ENCODE measurements at places on chromosomes 13 and 19. TPM values are rescaled to one million over a fixed set of nuclear protein-coding genes. Genes with fewer than 3 reads are reported as not detected.

DNA sequence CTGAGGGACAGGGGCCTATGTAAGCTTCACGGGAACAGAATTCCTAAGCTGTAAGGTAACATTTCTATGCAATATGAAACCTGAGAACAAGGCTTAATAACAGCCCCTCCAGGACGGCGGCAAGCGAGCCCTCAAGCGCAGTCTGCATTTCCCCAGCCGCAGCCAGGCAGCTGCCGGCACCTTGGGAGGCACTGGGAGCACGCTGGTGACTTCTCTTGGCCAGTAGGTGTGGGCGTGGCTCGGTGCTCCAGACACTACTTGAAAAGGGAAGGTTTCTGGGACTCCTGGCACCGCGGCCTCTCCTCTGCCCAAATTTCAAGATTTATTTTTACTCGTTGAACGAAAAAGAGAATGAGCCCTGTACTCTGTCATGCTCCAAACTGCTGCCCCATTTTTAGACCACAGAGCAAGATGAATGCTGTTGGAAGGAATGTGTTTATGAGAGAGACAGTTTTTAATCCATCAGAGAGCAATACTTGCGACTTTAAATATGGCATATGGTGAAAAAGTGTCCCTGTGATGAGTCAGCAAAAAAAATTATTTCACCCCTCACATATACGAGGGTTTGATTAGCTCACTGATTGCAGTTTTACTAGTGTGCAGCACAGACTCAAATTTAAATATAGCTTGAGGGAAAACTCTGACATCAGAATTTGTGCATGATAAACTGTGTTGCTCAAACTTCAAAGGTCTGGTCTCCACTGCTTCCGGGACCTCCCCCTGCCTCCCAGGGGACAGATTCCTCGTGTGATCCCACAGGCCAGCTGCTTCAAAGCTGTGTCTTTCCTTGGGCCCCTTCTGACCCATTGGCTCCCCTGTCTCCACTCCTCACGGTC is 81.2 kb downstream of the COL4A2 start:
- peak overlapping the region; percentile 69 for H3K27ac ChIP-seq
- peaks cover 19% of the 10 kb centered on the region for H3K4me1 ChIP-seq
- H3K4me3 ChIP-seq, result peak overlapping the region; percentile 50
- no peaks in the 10 kb centered on the region for H3K27me3 ChIP-seq

GRCh38 chr19:5850743-5851293 is 431 bp downstream of the FUT3 start:
- no peak for DNase-seq
- no peak overlapping the region for H3K4me3 ChIP-seq
- H3K27me3 ChIP-seq, result peaks cover 8% of the 10 kb centered on the region
- no peak overlapping the region for H3K27ac ChIP-seq
- no peaks in the 10 kb centered on the region for H3K4me1 ChIP-seq

DNA sequence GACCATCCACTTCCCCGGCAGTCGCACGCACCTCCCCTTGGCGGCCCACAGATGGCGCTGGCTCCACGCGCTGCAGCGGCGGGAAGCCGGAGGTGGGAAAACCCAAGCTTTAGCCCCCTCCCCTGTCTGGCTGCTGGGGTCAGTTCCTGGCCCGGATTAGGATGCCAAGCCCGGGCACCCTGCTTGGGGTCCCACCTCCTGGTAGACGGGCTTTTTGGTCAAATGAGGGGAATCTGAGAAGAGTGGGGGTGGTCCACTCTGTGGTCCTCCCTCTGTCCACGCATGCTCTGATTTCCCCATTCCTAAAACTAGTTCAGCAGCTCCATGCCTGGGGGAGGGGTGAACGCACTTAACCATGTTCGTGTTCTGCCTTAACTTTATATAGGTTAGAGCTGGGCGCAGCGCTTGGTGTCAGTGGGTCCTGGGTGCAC is 8.1 kb upstream of the ADGRE2 start:
- no peak for DNase-seq
- H3K4me3 ChIP-seq, result no peak overlapping the region
- H3K36me3 ChIP-seq, result no peaks in the 10 kb centered on the region
- no peaks in the 10 kb centered on the region for H3K4me1 ChIP-seq

GRCh38 chr19:18135712-18136584 is 17.0 kb upstream of the PIK3R2 start:
- no peak for DNase-seq
- H3K27ac ChIP-seq, result no peak overlapping the region
- H3K36me3 ChIP-seq, result peaks cover 20% of the 10 kb centered on the region
- H3K27me3 ChIP-seq, result no peaks in the 10 kb centered on the region

DNA sequence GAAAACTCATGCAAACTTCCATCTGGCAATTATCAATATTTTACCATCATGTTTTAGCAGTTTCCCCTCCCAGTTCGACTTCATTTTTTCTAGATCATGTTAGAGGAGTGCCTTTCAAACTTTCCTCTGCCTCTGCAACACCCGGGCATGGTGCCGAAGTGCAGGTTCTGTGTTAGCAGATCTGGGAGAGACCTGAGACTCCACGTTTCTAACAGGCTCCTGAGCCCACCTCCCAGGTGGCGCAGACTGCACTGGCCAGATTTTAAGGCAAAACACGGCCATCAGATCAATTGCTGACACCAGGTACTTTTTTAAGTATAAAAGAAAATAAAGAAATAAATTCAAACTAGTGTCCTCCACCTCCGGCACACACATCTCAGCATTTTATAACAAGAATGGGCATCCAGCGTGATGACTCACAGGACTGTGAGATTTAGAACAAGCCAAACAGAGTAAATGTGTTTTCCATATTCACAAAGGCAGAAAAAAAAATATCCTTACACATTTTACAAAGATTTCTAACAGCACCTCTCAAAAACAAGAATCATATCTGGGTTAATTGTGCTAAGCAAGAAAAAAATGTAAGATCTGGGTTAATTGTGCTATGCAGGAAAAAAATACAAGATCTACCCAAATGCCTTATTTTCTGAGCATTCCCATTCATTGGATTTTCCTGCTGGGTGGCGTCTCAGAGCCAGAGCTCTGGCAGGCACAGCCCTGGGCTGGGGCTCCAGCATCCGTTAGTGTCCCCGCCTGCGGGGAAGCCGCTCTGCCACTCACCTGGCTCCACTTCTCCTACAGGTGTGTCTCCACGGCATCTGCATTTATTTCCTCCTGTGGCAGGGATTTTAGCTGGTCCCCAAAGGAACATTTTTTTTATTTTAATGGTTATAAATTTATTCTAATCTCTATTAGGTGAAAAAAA is 127.9 kb upstream of the SOX1 start:
- no peak overlapping the region for H3K4me3 ChIP-seq
- DNase-seq, result no peak
- H3K4me1 ChIP-seq, result no peaks in the 10 kb centered on the region
- no peaks in the 10 kb centered on the region for H3K36me3 ChIP-seq
- H3K27me3 ChIP-seq, result no peaks in the 10 kb centered on the region

DNA sequence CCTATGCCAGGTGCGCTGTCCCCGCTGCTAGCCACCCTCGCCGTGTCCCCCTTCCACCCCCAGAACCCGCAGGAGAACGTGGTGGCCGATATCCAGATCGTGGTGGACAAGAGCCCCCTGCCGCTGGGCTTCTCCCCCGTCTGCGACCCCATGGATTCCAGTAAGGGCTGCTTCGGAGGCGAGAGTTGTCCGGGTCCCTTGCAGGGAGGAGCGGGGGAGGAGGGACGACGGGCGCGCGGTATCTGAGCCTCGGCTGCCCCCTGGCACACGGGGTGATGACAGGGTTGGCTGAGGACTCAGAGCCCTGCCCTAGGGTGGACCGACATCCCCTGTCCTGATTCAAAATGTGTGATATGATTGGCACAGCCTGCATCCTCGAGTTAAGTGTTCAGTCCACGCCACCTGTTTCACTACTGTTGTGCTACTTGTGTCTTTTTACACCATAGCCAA is 653 bp downstream of the MVB12A start:
- H3K27me3 ChIP-seq, result peaks cover 18% of the 10 kb centered on the region
- no peaks in the 10 kb centered on the region for H3K36me3 ChIP-seq
- H3K4me1 ChIP-seq, result peaks cover 5% of the 10 kb centered on the region
- H3K27ac ChIP-seq, result peak overlapping the region; percentile 67

DNA sequence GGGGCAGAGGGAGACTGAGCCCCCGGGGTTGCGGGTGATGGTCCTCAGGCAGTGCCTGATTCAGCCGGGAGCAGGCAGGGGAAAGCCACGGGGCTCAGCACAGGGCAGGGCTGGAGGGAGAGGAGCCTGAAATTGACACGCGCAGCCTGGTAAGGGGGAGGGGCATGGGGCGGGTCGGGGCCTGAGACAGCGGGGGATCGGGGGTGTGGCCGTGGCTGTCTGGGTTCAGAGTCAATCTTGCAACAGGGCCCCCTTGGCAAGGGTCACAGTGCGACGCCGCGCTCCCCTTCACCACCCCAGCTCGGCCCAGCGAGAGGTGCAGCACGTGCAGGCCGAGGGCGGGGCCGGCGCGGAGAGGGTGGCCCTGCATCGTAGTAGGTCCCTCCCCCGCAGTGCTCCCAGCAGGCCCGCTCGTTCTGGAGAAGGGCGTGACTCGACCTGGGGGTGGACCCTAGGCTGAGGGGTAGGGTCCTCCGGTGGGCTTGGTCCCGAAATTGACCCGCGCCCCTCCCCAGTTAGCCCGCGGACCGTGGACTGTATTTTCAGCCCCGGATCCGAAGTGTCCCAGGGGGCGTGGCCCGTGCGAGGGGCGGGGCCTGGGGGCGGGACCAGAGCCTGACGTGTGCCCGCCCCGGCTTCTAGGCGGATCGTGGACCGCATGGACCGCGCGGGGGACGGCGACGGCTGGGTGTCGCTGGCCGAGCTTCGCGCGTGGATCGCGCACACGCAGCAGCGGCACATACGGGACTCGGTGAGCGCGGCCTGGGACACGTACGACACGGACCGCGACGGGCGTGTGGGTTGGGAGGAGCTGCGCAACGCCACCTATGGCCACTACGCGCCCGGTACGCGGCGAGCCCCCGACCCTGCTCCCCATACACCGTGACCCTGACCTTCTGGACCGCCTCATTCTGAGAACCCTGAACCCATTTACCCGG is 6.0 kb downstream of the RCN3 start:
- H3K4me1 ChIP-seq, result peaks cover 10% of the 10 kb centered on the region
- H3K27ac ChIP-seq, result peak overlapping the region; percentile 77
- H3K27me3 ChIP-seq, result no peaks in the 10 kb centered on the region
- no peaks in the 10 kb centered on the region for H3K36me3 ChIP-seq

DNA sequence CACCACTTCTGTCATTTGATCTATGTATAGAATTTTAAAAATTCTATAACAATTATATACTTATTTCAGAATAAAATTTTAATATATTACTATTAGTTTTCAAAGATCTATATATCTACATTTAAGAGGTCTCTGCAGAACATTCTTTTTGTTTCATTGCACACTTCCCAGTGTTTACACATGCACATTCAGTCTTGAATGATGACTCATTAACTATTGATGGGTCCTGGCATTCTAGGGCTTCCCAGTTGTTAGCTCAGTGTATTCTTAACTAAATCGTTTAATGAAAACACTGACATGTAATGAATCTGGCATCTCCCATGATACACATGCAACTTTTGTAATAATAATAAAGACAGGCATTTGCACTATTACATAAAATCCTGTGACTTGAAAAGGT is 324.6 kb downstream of the KLF12 start:
- no peaks in the 10 kb centered on the region for H3K4me1 ChIP-seq
- no peaks in the 10 kb centered on the region for H3K27me3 ChIP-seq
- H3K4me3 ChIP-seq, result no peak overlapping the region
- no peak overlapping the region for H3K27ac ChIP-seq
- no peaks in the 10 kb centered on the region for H3K36me3 ChIP-seq

DNA sequence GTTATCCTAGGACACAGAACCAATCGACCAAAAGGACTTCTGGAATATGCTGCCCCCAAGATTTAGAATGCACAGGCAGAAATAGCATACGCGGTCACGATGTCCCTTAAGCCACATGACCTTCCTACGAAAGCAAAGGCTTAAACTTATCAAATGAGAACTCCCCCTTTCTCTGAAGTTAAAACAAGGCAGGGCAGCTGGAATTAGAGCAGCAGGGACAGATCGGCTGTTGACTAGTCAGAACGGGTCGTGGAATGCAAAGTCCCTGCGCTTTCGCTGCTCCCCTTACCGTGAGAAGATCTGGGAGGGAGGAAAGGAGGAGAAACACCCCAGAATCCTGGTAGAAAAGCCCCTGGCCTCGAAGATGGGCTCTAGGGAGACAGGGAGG is 799 bp upstream of the USPL1 start:
- H3K36me3 ChIP-seq, result peaks cover 3% of the 10 kb centered on the region
- peak; percentile 79 for DNase-seq
- H3K27me3 ChIP-seq, result no peaks in the 10 kb centered on the region
- peak overlapping the region; percentile 98 for H3K27ac ChIP-seq

GRCh38 chr19:18731562-18732008 is 48.1 kb downstream of the CRTC1 start:
- no peak overlapping the region for H3K27ac ChIP-seq
- H3K4me1 ChIP-seq, result no peaks in the 10 kb centered on the region
- DNase-seq, result no peak
- no peaks in the 10 kb centered on the region for H3K36me3 ChIP-seq

GRCh38 chr13:70841240-70842061 is 733.2 kb upstream of the KLHL1 start:
- H3K4me1 ChIP-seq, result no peaks in the 10 kb centered on the region
- no peaks in the 10 kb centered on the region for H3K27me3 ChIP-seq
- no peak overlapping the region for H3K4me3 ChIP-seq

- H3K27me3 ChIP-seq, result no peaks in the 10 kb centered on the region
- no peaks in the 10 kb centered on the region for H3K36me3 ChIP-seq
- H3K27ac ChIP-seq, result no peak overlapping the region
Measured at GRCh38 chr13:99601535-99601934, 100.3 kb downstream of the TM9SF2 start.

DNA sequence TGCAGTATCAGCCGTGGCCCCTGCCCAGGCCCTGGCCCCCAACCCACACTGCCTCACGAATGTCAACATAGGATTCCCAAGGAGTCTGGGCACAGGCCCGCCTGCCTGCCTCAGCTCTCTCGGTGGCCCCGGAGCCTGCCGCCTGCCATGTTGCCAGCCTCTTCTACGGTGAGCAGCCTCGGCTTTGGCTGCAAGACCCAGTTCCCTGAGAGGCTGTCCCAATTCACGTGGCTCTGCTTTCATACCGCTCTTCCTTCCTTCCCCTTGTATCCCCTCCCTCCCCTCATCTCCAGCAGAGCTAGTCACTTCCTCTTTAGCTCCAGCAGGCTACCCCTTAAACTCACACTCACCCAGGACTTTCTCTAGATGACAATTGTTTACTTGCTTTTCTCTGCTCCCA is 42.7 kb downstream of the SERP2 start:
- H3K36me3 ChIP-seq, result no peaks in the 10 kb centered on the region
- no peak for DNase-seq
- no peaks in the 10 kb centered on the region for H3K4me1 ChIP-seq
- H3K27ac ChIP-seq, result no peak overlapping the region

DNA sequence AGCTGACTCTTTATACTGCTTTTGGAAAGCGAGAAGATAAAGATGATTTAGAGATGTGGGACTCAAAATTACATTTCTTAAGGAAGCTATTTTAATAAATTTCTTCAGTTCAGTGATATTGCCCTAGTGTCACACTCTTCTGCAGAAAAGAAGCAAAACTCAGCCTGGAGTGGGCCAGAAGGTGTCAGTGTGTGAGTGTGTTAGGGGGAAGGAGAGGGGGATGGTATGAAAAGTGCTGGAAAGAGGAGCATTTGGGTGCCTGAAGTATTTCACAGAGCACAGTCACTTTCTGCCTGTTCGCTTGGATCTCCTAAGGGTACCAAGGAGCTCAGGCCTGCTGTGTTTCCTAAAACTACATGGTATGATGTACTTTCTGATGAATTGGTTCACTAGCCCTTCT is 84.5 kb upstream of the FRY start:
- peaks cover 14% of the 10 kb centered on the region for H3K4me1 ChIP-seq
- H3K36me3 ChIP-seq, result no peaks in the 10 kb centered on the region
- H3K27me3 ChIP-seq, result no peaks in the 10 kb centered on the region
- H3K4me3 ChIP-seq, result peak overlapping the region; percentile 56

Gene PLPPR3
- total RNA-seq, result not detected

Gene IGFLR1
- 2.5 TPM for total RNA-seq

Gene AKAP8
- 42.8 TPM for total RNA-seq

Gene C19orf33
- not detected for total RNA-seq

Gene PEG3
- total RNA-seq, result 2.6 TPM
